NCI-H1417 treated with DMSO at 0.1 percent for 48 hours (cell line): ENCODE measurements at places on chromosomes 3 and 15.
A peak's percentile ranks its signal among the peaks of the same experiment; 100 is the strongest.

- no peak for DNase-seq
Measured at GRCh38 chr3:58779934-58780333, 113.4 kb upstream of the FAM3D start.

DNA sequence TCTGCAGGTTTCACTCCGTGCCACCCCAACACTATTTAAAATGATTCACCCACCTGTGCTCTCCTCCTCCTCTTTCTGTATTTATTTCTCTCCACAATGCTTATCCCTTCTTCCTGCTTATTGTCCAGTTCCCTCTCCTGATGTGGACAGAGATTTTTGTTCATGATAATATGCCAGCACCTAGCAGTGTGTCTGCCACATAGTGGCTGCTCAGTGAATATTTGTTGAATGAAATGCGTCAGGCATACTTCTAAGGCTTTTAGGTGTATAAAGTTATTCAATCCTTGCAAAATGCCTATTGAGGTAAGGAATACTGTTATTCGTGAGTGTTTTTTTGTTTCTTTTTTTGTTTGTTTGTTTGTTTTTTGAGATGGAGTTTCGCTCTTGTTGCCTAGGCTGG lies 67.5 kb upstream of the MME start:
- DNase-seq, result no peak

- no peak for DNase-seq
Measured at GRCh38 chr15:37077623-37078351, 22.6 kb downstream of the MEIS2 start.

GRCh38 chr3:53478166-53478830 lies 16.1 kb upstream of the CACNA1D start:
- no peak for DNase-seq

- no peak for DNase-seq
Measured at GRCh38 chr3:65314269-65314668, 626.5 kb upstream of the ADAMTS9 start.

DNA sequence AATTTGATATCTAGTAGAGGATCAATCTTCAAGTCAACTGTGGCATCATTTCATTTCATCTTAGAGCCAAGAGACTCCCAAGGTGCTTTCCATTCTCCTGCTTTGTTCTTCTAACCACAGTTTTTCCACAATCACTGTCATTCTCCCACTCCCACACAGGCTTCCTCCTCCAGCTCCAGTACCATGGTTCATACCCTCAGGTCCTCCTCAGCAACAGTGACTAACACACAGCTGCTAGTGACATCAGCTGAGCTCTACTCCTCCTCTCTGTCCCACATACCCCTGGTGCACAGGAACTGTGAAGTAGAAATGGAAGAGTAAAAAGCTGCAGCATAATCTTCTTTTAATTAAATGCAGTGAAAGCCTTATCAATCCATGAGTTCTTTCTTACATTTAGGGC lies 200.2 kb upstream of the DPH6 start:
- DNase-seq, result no peak

GRCh38 chr3:124986192-124987143 lies 51.9 kb upstream of the MUC13 start:
- DNase-seq, result no peak

- DNase-seq, result no peak
Measured at GRCh38 chr15:59249816-59250215, 43.2 kb downstream of the LDHAL6B start.

DNA sequence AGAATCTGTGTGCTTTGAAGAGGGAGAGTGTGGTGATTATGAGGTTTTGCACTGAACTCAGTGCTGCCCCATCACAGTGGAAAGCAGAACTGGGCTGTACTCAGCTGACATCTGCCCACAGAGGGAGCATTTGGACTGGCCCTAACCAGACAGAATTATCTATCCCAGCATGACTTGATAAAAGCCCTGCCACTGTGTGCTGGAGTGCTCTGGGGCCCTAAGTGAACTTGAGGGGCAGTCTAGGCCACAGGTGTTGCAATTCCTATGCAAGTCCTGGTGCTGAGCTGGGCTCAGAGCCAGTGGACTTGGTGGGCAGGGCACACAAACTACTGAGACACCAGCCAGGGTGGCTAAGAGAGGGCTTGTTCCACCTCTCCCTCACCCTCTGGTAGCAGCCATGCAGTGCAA lies 269.2 kb upstream of the CTNNB1 start:
- DNase-seq, result no peak

DNA sequence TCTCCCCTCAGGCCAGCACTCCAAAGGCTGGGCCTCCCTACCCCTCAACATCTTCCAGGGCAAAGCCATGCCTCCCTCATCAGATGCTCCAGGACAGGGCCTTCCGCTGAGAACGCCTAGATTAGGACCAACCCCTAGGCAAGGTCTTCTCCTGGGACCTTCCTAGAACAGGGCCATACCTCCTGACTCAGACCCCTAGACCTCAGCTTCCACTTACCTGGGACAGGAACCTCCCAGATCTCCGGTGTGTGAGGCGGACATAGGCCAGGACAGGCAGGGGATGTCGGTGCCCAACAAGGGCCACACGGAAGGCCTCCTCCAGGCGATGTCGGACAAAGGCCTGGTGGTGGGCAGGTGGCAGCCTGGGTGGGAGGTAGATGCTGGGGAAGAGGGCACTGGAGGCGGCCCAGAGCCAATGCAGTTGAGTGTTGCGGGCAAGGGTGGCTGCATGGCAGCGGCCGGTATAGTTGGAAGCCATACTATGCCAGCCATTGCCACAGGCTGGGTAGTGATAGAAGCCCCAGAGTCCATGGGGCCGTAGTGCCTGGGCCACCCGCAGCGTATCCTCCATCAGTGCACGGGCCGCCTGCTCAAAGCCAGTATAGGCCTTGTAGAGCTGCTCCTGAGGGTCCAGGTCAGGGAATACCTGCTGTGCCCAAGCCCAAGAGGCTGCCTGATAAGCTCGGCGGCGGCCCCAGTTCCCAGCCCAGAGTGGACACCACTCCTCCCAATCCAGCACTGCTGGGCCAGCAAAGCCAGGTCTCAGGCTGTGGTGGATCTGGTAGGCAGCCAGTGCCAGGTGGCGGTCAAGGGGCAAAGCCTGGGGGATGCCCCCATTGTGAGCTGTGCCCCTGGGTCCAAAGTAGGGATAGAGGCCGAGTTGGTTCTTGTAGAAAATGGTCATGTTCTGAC lies 2.5 kb upstream of the IFRD2 start:
- DNase-seq, result no peak

DNA sequence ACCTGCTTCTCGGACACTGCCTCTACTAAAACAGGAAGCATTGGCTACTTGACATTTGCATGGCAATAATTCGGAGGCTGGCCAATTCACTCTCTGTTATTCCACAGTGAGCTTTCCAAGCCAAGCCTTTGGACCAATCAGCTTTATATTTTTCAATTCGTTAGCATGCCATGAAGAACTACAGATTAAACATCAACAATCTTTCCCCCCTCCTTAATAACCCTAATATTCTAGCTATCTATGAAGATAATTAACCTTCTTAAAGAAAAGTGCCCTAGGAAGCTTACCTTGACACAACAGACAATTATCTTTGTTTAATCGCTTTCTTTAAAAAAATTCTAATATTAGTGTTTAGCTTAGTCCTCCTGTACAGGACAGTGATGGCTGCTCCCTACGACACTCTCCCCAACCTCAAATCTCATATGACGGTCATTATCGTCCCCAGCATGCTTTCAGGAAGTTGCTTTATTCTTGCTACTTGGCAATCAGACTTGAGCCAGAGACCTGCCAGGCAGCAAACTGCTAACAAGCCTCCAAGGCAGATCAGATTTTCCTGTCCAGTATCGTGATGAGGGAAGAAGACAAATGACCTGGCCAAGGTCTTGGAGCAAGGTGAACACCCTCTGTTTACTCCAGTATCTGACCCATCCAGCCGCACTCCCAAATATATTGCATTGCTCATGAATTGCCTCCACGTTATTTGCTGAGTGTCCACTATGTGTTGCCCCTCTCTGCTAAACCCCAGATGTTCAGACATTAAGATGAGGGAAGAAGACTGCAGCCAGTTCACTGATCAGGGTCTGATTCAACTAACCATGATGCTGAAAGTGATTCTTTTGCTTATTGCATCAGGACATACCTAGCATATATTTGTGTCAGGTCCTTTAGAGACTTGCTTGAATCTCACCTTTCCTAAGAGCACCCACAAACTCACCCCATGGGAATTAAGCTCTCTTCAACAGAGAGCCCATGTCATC lies 68.1 kb upstream of the LPP start:
- DNase-seq, result no peak

DNA sequence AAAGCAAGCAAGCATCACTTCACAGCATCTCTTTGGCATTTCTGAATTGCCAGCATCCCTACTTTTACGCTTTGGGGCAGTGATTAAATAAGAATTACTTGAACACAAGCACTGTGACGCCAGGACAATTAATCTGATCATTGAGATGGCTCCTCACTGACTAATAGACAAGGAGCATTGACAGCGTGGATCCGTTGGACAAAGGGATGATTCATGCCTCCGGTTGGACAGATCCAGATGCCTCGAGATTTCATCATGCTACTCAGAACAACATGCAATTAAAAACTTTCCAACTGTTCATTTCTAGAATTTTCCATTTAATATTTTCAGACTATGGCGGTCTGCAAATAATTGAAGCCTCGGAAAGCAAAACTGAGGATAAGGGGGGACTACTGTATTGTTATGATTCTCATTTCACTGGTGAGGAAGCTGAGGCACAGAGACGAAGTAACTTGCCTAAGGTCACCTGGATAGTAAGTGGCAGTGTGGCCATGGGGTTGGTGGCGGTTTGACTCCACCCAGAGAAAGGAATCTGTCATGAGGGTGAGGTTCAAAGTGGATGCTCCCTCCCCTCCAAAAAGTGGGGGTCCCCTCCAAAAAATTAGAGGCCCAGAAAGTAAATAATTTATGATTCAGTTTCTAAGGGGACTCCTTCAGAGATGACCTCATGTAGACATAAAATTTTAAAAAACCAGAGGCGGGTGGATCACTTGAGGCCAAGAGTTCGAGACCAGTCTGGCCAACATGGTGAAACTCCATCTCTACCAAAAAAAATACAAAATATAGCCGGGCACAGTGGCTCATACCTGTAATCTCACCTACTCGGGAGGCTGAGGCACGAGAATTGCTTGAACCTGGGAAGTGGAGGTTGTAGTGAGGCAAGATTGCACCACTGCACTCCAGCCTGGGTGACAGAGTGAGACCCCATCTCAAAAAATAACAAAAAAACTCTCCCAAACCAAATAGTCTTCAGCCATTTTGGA lies 12.3 kb upstream of the PGPEP1L start:
- DNase-seq, result no peak

DNA sequence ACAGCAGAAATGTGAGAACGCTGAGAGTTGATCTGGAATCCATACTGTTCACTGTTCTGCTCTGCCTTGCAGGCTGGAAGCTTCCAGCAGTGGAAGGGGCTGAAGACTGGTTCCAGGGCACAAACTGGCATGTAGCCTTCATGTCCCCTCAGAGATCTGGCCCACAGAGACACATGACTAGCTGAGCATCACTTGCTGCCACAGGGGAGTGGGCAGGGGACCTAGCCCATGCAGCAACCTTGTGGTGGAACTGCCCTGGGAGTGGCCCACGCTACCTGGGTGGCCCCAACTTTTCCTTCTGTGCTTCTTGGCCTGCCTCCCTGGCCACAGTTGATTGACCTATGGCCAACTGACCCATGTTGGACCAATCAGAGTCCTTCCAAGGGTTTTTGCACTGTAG lies 98.1 kb downstream of the TPRA1 start:
- no peak for DNase-seq

GRCh38 chr3:106485802-106486201 lies 617.0 kb upstream of the CBLB start:
- peak; percentile 81 for DNase-seq

- DNase-seq, result no peak
Measured at GRCh38 chr3:187914231-187914630, 169.0 kb upstream of the BCL6 start.

GRCh38 chr3:33030802-33031201 lies 66.1 kb downstream of the GLB1 start:
- no peak for DNase-seq

DNA sequence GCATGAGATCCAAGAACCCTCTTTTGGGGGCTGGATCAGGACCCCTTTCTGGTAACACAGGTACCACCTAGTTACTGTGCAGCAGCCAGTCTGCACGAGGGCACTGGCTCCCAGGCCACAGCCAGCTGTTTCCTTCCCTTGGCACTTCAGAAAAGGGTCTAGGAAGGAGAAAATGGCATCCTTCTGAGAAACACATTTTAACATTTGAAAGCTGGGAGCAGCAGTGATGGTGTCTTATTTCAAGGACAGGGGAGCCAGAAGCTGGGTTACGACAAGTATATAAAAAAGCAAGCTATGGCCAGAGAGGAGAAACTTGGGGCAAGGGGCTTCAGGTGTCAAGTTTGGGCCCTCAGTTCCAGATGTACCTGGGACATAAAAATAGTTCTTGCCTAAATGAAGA lies 282.8 kb downstream of the CTNNB1 start:
- DNase-seq, result no peak

DNA sequence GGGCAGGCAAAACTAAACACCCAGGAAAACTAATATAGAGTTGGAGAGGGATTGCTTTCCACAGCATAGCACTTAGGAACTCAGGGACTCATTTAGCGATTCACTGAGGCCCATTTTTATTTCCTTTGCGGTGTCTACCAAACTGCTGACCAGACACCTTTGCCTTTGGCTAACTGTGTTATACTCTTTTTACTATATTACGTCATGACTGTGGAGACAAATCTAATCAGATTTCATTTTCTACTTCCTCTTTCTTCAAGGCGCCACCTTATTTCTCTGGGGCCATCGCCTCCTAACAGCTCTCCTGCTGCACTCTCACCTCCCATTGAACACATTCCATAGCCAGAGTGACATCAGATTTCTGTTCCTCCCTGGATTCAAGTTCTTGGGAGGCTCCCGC lies 215.7 kb upstream of the WNT5A start:
- DNase-seq, result no peak

- DNase-seq, result no peak
Measured at GRCh38 chr3:163971861-163972260, 1106.4 kb downstream of the SI start.

DNA sequence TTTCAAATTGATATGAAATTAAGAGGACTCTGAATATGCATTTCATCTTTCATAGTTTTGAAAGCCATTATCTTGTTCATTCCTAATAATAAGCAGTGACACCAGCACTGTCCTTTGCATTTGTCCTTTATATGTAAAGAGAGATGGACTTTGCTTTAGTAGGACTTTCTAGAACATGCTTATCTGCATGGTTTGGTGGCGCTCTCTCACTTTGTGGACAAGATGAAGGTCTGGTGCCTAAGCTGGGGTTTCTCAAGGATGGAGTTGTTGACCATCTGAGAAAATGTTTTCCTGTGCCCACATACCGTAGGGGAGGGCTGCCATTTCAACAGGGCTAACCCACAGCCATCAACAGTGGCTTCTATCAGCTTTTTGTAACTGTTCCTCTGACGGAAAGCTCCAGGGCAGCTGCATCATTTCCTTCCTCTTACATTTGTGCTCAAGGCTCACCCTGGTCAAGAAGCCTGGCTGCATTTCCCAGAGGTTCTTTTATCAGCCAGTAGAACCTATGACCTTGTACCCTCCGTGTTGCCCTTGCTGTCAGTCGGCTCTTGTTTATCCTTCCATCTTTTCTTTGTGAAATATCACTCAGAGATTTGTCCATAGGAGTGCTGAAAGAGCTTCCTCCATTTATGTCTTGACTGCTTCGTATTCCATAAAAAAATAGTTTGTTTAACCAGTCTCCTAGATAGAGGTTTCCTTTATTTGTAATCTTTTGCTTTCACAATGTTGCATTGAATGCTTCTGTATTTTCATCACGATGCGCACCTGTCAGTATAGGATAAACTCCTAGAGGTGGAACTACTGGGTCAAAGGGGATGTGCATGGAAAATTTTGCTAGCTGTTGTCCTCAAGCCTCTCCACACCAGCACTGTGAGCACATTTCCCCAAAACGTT lies 44.6 kb downstream of the ABHD2 start:
- no peak for DNase-seq
